T47D (cell line): ENCODE measurements at places on chromosomes 3 and 15.

DNA sequence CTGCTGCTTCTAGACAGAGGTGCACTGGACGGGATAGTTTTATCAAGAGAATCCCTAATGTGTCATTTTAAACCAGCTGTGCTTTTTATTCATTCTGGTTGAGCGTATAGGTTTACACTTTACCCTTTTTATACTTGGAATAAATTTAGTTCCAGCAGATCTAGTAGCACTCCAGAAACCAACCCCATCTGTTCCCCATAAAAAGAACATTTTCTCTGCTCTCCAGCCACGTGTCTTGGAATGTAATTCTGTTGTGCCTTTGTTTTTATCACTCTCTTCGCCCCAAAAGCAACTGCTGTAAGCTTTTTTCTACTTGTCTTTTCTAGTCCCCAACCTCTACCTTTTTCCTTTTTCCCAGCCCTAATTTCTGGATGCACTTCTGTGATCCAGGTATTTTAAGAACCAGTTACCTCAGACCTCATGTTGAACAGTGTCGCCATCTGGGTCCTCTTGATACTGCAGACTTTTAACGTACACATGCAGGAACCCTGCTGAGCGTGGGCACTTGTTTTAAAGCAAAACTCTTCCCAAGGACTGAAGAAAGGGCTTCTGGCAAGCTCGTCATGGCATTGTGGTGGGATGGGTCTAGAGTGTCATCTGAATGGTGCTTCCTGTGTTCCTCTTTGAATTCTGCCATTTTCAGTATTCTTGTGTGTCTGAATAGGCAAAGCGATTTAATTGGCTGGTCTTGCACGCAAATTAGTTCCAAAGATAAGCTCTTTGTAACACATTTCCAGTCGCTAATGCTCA lies 5.7 kb upstream of the EXOG start:
- DNase-seq = no peak

- DNase-seq = no peak
These were observed 129.2 kb downstream of the CCNL1 start for GRCh38 chr3:157030712-157031111.

DNA sequence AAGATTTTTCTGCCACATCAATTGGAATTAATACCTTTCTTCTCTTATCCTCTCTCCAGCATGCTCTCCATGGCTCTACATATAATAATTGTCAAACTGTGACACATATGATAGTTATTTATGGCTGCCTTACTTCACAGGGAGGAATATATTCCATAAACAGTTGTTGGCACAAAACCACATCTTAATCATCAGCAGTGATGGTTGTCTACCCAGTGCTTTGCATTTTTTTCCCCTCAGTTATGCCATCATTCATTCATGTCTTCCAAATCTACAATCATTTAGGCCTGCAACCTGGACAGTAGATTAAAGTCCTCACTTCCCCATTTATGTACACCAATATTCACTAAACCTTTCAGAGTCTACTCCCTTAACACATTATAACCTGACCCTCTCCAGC lies 107.7 kb downstream of the THRB start:
- no peak for DNase-seq

- DNase-seq = no peak
These were observed 107.2 kb downstream of the GTPBP8 start for GRCh38 chr3:113097960-113098447.

- DNase-seq = peak; percentile 15
These were observed 267.9 kb upstream of the THBS1 start for GRCh38 chr15:39312984-39313383.

GRCh38 chr3:101642441-101642840 lies 34.5 kb downstream of the ZBTB11 start:
- DNase-seq = no peak

- DNase-seq = peak; percentile 89
These were observed at the start of gene NGLY1 for GRCh38 chr3:25782938-25783660. Gene NGLY1 (minus strand): TSS chr3:25783443. CDS start chr3:25783390, 53 bp downstream.

GRCh38 chr15:72033285-72033684 lies 84.7 kb downstream of the MYO9A start:
- no peak for DNase-seq

DNA sequence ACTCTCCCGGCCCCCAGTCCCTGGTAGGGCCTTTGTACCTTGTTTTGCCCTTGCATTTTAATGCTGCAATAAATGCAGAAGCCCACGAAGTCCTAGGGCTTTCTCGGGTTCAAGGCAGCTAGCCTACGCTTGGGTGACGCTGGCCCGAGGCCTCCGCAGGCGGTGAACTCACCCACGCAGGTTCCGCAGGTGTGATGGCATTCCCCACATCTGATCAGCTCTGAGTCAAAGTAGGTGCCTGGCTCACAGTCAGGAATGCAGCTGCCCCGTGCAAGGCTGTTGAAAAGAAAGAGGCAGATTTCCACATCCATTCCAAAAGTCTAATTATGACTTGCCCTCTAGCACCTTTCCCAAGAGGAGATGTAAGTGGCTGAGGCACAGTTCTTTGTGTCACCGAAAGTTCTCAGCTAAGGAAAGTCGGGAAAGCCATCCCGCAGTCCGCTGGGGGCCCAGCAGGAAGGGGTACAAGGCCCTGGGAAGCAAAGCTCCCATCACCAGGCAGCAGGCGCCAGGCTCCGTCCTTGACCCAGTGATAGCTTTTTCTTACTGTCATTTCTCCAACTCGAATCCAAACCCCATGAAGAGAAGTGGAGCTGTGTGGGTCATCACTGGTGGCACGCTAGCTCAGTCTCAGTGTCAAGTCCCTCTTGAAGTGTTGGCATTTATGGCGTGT lies 23.2 kb upstream of the SNRPA1 start:
- peak; percentile 26 for DNase-seq

DNA sequence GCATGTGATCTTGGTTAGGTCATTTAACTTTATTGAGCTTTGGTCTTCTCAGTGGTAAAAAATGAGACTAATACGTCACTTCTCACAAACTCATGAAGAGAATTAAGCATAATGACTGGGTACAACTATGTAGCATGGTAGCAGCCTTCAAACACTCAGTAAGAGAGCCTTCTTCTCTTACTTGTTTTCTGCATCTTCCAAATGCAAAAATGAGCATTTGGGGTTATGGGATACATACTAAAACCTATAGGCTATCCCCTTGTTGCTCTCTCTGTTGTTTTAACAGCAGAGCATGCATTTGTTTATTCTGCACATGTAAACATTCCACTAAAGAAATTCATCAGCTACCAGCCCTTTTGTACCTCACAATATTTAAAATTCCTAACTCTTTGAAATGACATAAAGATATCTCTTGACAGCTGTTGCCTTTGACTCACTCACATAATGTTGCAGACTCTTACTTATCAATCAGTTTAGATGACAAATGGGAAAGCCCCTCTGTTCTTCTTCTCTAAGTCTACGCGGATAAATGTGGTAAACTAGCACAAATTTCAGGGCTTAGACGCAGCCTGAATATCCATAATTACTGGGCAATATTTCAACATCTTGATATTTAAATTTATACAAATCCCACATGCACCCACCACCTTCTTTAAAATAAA lies 327.3 kb upstream of the SATB1 start:
- no peak for DNase-seq

- DNase-seq = peak; percentile 32
These were observed 701.2 kb downstream of the NLGN1 start for GRCh38 chr3:174098746-174099145.

GRCh38 chr15:77568014-77568972 lies 64.4 kb downstream of the LINGO1 start:
- peak; percentile 76 for DNase-seq

GRCh38 chr3:133506215-133506901 lies 67.1 kb upstream of the CDV3 start:
- no peak for DNase-seq

DNA sequence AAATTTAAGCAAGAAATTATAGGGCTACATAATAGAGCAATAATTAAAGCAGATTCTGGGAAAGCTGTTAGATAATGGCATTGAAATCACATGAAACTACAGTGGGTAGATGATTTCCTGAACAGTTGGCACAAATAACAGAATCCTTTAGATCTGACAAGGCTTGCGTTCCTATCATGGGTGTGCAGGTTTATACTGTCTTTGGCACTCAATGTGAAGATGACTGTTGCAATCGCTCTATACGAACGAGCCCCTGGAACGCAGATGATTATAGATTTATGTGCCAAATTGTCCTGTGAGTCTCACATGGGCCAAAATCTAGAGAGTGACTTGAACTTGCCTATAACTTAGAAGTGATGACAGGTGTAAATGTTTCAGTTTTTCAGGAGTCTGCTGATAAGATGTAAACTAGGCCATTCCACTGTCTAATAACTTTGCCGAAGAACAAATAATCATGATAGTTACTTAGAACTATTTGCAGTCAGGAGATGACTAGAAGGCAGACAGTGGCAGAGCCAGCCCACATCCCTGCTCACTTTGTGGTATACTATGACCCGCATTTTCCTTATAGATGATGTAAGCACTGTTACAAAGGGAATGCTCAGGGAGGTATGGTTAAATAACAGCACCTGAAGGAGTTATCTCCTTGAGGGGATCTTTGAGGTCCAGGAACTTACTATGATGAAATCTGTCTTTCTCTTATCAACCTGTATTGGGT lies 30.5 kb upstream of the TRPC1 start:
- DNase-seq = no peak

DNA sequence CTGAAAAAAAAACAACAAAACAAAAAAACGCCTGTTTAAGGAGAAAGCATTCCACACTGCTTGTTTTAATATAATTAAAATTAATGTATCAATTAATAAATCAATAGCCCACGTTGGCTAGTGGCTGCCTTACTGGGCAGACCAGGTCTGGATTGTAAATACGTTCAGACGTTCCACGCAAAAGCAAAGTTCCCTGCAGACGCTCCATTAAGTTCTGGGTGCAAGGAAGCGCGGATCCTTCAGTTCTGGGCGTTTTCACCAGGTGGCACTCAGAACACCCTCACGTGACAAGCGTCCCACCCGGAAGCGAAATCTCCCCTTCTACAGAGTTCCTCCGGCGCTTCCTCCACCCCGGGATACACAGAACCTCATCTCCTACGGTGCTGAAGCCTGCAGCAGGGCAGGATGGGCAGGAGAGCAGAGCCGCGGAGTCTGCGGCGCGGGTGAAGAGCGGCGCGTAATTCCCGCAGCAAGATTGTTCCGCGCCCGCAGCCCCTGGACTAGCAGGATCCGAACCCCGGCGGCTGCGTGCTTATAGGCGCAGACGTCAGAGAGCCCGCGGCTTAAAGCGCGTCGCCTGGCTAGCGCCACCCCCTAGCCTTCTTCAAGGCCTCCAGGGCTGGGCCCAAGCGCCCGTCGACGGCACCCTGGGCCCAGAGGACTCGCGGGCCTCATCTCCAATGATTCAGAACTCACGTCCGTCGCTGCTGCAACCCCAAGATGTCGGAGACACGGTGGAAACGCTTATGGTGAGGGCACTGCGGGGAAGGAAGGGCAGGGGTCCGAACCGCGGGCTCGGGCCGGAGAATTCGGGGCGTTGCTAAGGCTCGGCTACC lies at the start of gene SLC25A38:
Gene SLC25A38, plus strand, starts transcription at position 326 of the 836 bp plus-strand sequence. Its CDS starts 355 bp downstream, at position 681.
- DNase-seq = peak; percentile 86

- no peak for DNase-seq
These were observed 551.1 kb upstream of the BCHE start for GRCh38 chr3:166388321-166388720.

- no peak for DNase-seq
These were observed 285.8 kb upstream of the SEMA6D start for GRCh38 chr15:47431501-47431900.

- DNase-seq = no peak
These were observed 68.4 kb upstream of the HACD2 start for GRCh38 chr3:123653221-123653682.

- no peak for DNase-seq
These were observed 104.4 kb downstream of the RBMS3 start for GRCh38 chr3:29385046-29385830.

- no peak for DNase-seq
These were observed 293.9 kb downstream of the TUSC7 start for GRCh38 chr3:117003501-117003900.

- no peak for DNase-seq
These were observed 19.1 kb downstream of the KBTBD8 start for GRCh38 chr3:67017211-67017610.

GRCh38 chr3:57974796-57975388 lies 33.3 kb upstream of the FLNB start:
- DNase-seq = no peak

DNA sequence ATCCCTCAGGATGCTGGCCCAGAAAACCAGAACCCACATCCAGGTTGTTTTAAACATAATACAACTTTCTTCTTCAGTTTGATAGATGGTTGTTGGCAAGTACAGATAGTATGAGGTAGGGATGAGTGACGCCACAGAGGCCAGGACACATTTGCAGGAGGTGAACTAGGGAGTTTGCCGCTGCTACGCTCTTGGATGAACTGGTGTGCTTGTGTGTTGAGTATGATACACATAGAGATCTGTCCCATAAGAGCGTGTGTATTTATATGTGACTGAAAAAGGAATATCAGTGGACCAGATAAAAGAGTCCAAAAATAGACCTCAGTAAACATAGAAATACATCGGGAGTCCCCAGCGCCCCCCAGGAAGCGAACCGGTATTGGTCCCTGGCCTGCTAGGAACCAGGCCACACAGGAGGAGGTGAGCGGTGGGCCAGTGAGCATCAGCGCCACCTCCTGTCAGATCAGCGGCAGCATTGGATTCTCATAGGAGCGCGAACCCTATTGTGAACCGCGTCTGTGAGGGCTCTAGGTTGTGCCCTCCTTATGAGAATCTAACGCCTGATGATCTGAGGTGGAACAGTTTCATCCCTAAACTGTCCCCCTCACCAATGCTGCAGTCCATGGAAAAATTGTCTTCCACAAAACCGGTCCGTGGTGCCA lies 98.1 kb downstream of the LRRK1 start:
- DNase-seq = peak; percentile 13

- no peak for DNase-seq
These were observed 52.3 kb downstream of the CCNL1 start for GRCh38 chr3:157107644-157108133.

DNA sequence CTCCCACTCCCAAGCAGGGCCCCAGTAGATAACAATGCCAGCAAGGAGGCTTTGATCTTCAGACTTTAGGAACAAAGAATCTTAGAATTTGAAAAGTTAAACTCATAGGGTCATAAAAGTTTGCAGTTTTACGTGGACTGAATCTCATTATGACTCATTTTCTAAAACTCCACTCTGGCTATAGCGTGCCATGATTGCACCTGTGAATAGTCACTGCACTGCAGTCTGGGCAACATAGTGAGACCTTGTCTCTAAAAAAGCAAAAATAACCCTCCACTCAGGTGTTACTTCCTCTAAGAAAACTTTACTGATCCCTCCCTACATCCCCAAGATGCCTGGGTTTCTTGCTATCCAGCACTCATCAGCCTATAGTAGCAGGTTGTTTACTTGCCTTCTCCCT lies 104.5 kb downstream of the IL20RB start:
- no peak for DNase-seq

GRCh38 chr3:53595660-53596059 lies 101.2 kb downstream of the CACNA1D start:
- DNase-seq = no peak

- no peak for DNase-seq
These were observed 522.5 kb downstream of the OCA2 start for GRCh38 chr15:27576576-27576975.

- no peak for DNase-seq
These were observed 30.6 kb downstream of the PSMD6 start for GRCh38 chr3:63992516-63993209.
